ENCODE measurements at places on chromosomes 13 and 19. TPM values are rescaled to one million over a fixed set of nuclear protein-coding genes. Genes with fewer than 3 reads are reported as not detected.

Gene ZNF20
- total RNA-seq, result 2.5 TPM

Gene LIPE
- 9.9 TPM for total RNA-seq

Gene ZNF524
- 19.3 TPM for total RNA-seq

Gene PLEKHF1
- 19.3 TPM for total RNA-seq

Gene HPN
- total RNA-seq, result not detected

Gene CIRBP
- total RNA-seq, result 300 TPM

Gene CLC
- not detected for total RNA-seq

Gene KBTBD7
- 3.0 TPM for total RNA-seq

Gene ZNF491
- total RNA-seq, result 1.0 TPM

Gene GARIN5A
- total RNA-seq, result 0.84 TPM

Gene FFAR3
- total RNA-seq, result not detected

Gene LGI4
- not detected for total RNA-seq

Gene RASGRP4
- total RNA-seq, result not detected

Gene EPS8L1
- total RNA-seq, result 5.9 TPM

Gene PTH2
- not detected for total RNA-seq

Gene DCT
- not detected for total RNA-seq

Gene GPC5
- total RNA-seq, result 0.50 TPM

Gene FUT1
- 0.17 TPM for total RNA-seq

Gene ZNF723
- total RNA-seq, result not detected

Gene CYP2F1
- not detected for total RNA-seq

Gene ZNF880
- 9.8 TPM for total RNA-seq

Gene TGFBR3L
- total RNA-seq, result 6.9 TPM

Gene FBXO27
- 2.7 TPM for total RNA-seq

Measured in bronchus fibroblast of lung (primary cell).